Activated gamma-delta T cell treated with anti-CD3 and anti-CD28 coated beads, Interleukin-2, amount 50 U/mL, for 16 hours (primary cell): ENCODE measurements at places on chromosomes 11 and 22.

- DNase-seq, result no peak
Observed at GRCh38 chr11:121777056-121777455, 324.3 kb upstream of the SORL1-AS1 start.

DNA sequence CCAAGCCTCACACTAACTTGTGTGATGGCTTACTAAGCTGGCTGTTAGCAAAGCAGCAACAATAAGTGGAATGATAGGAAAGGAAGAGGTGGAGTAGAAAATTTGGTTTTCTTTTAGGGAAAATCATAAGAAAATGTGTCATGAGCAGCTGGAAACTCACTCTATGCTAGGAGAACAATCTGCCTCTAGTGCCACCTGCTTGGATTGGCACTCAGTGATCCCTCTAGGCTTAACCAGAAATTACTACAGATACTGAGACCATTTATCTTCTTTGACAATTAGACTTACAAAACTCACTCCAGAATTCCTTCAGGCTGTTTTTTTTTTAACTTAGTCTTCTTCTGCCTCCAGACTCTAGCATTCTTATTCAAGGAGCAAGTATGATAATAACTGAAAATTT, 117.3 kb downstream of the CD44 start:
- DNase-seq, result no peak

DNA sequence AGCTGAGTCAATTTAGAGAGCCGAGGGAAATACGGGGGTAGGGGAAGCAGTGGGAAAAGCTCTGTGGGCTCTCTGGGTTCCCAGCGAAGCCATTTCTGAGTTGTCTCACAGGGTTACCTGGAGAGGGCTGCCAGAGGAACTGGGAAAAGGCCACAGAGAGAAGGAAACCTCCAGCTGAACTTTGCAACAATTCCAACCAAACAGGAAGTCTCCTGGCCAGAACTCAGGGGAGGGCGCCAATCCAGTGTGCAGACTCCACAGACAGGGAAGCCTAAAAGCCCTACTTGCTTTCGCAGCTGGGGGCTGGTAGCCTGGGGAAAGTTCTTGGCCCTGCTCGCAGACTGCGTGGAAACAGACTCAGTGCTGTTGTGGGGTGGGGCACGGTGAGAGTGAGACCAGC, 23.1 kb upstream of the GNAZ start:
- no peak for DNase-seq

GRCh38 chr22:29872989-29873388, 10.0 kb upstream of the MTMR3 start:
- no peak for DNase-seq

- no peak for DNase-seq
Observed at GRCh38 chr11:114959953-114960505, 281.7 kb downstream of the NXPE2 start.

DNA sequence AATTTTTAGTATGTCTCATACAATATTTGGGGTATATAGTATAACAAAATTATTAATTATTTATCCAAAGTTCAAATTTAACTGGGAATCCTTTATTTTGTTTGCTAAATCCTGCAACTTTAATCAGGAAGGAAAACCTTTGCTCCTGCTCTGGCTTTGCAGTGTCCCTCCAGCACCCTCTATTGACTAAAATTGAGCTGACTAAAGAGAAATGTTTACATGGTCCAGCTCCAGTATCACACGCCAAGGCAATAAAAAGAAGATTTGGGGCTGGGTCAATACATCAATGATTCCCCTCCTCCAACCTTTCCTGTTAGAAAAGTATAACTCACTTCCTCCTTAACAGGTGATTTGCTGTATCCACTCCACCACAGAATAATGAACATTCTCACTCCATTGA, 153.0 kb upstream of the LRRC4C start:
- DNase-seq, result no peak

GRCh38 chr11:129814244-129815014, 1.2 kb upstream of the TMEM45B start:
- peak; percentile 17 for DNase-seq

GRCh38 chr11:90701716-90702115, 478.9 kb upstream of the CHORDC1 start:
- DNase-seq, result no peak

- no peak for DNase-seq
Observed at GRCh38 chr11:80722629-80723028, 1281.8 kb upstream of the TENM4 start.

- no peak for DNase-seq
Observed at GRCh38 chr11:46413760-46414465, 22.3 kb upstream of the CHRM4 start.

- peak; percentile 14 for DNase-seq
Observed at GRCh38 chr22:17057959-17058814, 26.6 kb upstream of the IL17RA start.

DNA sequence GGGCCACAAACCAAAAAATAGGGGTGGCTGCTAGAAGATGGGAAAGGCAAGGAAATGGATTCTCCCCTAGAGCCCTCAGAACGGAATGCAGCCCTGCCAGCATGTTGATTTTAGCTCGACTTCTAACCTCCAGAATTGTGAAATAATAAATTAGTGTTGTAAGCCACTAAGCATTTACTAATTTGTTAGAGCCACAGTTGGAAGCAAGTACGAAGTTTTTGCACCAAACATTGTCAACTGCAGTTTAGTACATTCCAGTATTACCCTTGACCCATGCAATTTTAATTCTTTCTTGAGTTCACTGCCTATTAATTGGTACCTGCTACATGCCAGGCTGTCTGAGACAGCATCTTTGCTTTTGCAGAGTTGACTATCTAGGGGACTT, 32.2 kb downstream of the PARVA start:
- no peak for DNase-seq

GRCh38 chr11:27392278-27393114, 29.5 kb upstream of the CCDC34 start:
- DNase-seq, result no peak

GRCh38 chr11:117187428-117187798, 8.9 kb downstream of the SIDT2 start:
- DNase-seq, result no peak

- no peak for DNase-seq
Observed at GRCh38 chr22:37417677-37418348, 9.5 kb downstream of the ELFN2 start.

GRCh38 chr11:31487848-31488247, 21.6 kb downstream of the IMMP1L start:
- DNase-seq, result no peak
